ENCODE measurements at places on chromosomes 13 and 19. TPM values are rescaled to one million over a fixed set of nuclear protein-coding genes. Genes with fewer than 3 reads are reported as not detected.

DNA sequence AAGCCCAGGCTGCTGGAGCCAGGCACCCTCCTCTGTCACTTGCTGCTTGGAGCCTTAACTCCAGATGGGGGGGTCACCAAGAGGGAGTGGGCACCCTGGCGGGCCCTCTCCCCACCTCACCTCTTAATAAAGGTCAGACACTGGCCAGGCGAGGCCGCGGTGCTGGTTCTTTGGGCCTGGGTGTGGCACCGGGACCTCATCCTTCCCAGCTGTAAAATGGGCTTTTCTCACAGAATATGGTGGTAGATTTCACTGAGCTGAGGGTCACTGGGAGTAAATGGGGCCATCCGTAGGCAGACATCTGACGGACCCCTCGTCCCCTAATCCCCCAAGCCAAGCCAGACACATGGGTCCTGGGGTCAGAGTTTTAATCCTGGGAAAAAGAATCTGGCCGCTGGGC lies 14.9 kb downstream of the STAP2 start:
- peaks cover 23% of the 10 kb centered on the region for H3K4me1 ChIP-seq
- H3K4me3 ChIP-seq = no peak overlapping the region
- peaks cover 4% of the 10 kb centered on the region for H3K36me3 ChIP-seq
- peaks cover 3% of the 10 kb centered on the region for H3K27me3 ChIP-seq
- no peak overlapping the region for H3K27ac ChIP-seq

GRCh38 chr19:29866011-29866410 lies 54.2 kb downstream of the CCNE1 start:
- H3K4me3 ChIP-seq = no peak overlapping the region
- no peak for DNase-seq
- H3K27ac ChIP-seq = no peak overlapping the region
- H3K4me1 ChIP-seq = no peaks in the 10 kb centered on the region
- no peaks in the 10 kb centered on the region for H3K36me3 ChIP-seq
- peaks cover 15% of the 10 kb centered on the region for H3K27me3 ChIP-seq

DNA sequence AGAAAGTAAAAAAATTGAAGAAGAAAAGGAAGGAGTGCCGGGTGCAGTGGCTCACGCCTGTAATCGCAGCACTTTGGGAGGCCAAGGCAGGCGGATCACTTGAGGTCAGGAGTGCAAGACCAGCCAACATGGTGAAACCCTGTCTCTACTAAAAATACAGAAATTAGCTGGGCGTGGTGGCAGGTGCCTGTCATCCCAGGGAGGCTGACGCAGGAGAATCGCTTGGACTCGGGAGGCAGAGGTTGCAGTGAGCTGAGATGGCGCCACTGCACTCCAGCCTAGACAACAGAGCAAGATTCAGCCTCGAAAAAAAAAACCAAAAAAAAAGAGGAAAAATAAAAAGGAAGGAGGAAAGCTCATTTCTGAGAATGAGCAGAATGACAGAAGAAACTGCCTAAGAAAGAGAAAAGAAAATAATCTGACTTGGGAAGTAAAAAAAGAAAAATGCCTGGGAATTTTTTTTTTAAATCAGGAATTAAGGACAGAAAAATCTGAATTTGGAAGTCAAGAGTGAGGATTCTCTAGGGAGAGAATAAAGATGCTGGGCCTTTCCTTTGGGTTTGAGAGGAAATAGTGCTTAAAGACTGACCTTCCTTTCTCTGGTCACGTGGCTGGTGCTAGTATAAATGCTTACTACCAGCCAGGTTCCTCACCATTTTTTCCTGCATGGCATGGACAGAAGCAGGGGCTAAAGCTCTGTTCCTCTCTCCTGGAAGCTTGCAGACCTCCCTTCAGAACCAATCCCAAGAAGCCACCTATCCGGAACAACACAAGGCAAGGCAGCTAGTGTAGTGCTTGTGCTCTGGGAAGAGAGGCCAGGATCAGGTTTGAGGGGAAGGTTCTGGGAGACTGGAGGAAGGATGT lies at the start of gene FFAR2:
Gene FFAR2 (plus strand): TSS at position 652 of the 864 bp plus-strand sequence. CDS start 1,458 bp downstream, outside the sequence.
- no peak within 1 kb of the TSS for H3K4me3 ChIP-seq
- H3K36me3 ChIP-seq = no peaks in the 10 kb centered on the region
- no peak for DNase-seq
- H3K4me1 ChIP-seq = peaks cover 51% of the 10 kb centered on the region
- H3K27me3 ChIP-seq = peaks cover 16% of the 10 kb centered on the region
- no peak within 1 kb of the TSS for H3K27ac ChIP-seq

DNA sequence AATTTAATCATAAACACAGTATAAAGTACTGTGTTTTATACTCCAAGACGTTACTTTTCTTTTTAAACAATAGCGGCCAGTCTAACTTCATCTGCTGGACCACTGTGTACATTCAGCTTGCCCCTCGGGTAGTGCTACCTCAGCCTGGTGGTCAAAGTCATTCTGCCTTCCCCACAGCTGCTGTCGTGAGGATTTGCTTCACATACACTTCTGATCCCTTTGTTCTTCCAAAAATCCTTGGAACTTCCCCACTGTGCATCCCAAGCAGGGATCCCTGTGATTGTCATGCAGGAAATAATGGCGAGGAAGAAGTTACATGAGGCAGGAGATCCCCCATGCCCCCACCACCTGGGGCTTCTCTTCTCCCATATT lies 234.9 kb upstream of the STARD13 start:
- no peak overlapping the region for H3K27ac ChIP-seq
- H3K36me3 ChIP-seq = no peaks in the 10 kb centered on the region
- no peaks in the 10 kb centered on the region for H3K27me3 ChIP-seq
- DNase-seq = no peak
- no peaks in the 10 kb centered on the region for H3K4me1 ChIP-seq

ZNF470 gene
- 1.7 TPM for total RNA-seq

IRF3 gene
- 143 TPM for total RNA-seq

- H3K27me3 ChIP-seq = no peaks in the 10 kb centered on the region
- H3K4me1 ChIP-seq = no peaks in the 10 kb centered on the region
- H3K36me3 ChIP-seq = no peaks in the 10 kb centered on the region
- H3K27ac ChIP-seq = no peak overlapping the region
Measured at GRCh38 chr13:66617786-66618185, 612.4 kb downstream of the PCDH9 start.

Data from activated CD4-positive, alpha-beta memory T cell treated with anti-CD3 and anti-CD28 coated beads for 36 hours (primary cell).